ENCODE measurements at places on chromosomes 16 and 17. TPM values are rescaled to one million over a fixed set of nuclear protein-coding genes. Genes with fewer than 3 reads are reported as not detected.

DNA sequence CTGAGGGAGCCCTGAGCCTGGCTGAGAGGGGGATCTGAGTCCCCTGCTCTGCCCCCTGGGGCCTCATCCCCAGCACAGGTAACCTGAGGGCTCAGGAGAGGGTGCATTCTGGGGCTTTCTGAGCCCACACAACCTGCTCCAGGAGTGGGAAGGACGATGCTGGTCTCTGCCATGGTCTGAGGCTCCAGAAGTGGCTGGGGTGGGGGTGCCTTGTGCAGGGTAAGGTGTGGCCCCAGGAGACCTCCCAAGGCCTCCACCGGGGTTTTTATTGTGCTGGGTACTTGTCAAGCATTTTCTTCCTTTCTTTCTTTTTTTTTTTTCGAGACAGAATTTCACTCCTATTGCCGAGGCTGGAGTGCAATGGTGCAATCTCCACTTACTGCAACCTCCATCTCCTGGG, 300 bp downstream of the CTRB1 start:
- no peak for DNase-seq

DNA sequence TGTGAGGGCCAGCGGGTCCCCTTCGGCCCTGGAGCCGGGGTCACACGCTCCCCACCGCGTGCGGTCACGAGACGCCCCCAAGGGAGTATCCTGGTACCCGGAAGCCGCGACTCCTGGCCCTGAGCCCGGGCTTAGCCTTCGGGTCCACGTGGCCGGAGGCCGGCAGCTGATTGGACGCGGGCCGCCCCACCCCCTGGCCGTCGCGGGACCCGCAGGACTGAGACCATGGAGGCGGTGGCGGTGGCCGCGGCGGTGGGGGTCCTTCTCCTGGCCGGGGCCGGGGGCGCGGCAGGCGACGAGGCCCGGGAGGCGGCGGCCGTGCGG, at the start of gene NAGLU:
TSS of gene NAGLU (plus strand) at position 194 of the 324 bp plus-strand sequence. CDS start at position 226, 32 bp downstream.
- DNase-seq: peak; percentile 99

DNA sequence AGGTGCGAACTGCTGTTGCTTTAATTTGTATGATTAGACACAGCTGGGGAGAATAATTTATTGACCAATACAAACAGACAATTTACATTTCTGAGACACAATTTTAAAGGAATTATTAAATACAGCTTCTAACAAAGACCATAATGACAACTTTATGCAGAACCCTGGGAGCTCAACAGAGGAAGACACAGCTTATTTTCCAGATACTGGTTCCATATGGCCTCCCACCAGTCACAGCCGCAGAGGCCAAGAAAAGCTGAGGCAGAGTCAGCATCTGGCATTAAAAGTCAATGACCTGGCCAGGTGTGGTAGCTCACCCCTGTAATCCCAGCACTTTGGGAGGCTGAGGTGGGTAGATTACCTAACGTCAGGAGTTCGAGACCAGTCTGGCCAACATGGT, 66.1 kb upstream of the BCAR1 start:
- no peak for DNase-seq

DNA sequence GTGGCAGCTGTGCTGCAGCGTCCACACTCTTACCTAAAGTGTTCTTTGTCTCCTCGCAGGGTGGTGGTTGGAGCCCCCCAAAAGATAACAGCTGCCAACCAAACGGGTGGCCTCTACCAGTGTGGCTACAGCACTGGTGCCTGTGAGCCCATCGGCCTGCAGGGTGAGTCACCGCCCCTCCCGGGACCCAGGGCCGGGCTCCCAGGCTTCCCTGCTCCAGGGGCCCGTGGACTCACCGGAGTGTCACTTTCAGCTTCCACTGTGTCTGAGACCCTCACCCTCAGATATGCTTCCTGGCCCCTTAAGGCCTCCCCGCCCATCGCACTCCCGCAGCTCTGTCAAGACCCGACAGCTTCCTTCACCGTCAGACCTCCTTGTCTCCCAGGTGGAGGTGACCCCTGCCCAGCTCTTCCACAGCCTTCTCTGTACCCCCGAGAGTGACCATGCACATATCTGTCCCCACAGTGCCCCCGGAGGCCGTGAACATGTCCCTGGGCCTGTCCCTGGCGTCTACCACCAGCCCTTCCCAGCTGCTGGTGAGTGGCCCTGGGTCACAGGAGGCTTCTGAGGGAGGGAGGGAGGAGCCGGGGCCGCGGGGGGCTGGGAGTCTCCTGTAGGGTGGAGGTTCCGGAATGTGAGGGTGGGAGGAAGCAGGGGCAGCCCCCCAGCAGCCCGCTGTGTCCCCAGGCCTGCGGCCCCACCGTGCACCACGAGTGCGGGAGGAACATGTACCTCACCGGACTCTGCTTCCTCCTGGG, 1.8 kb downstream of the ITGAX start:
- no peak for DNase-seq

DNA sequence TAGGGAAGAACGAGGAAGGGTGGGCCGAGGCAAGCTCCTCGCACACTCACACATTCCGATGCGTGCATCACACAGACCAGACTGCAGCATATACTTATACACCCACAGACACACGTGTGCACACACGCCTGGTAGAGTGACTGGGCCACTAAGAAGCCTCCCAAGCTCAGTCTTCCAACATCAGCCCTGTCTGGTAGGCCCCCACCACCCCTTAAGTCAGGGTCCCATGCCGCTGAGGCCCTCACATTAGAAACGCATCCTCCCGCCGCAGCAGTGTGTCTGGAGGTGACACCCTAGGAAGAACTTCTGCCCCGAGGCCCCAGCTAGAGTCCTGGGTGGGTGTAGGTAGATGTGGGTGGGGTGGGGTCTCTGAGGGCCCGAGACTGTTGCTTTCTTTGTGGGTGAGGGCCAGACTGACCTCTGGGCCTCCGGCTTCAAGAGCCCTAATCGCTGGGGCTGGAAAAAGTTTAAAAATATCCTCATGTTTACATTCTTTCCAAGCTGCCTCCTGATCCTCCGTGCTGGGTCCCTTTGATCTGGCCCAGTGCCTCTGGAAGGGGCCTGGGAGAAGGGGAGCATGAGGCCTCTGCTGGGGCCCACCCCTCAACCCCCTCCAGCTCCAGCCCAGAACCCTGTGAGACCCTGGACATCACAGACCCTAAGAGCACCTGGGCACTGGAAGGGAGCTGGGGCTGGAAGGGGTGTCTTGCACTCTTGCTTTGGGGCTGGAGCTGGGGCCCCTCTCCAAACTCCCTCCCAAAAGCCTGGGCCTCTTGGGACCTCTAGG, 13.6 kb downstream of the CDH16 start:
- DNase-seq: no peak

GRCh38 chr16:68917541-68917940, 74.2 kb downstream of the TANGO6 start:
- DNase-seq: no peak

- no peak for DNase-seq
These were observed 61.4 kb downstream of the NFATC3 start for GRCh38 chr16:68146585-68146984.

GRCh38 chr17:49180998-49181635, 29.3 kb downstream of the GNGT2 start:
- DNase-seq: no peak

- no peak for DNase-seq
These were observed 6.1 kb upstream of the KRT10 start for GRCh38 chr17:40828454-40829044.

- DNase-seq: no peak
These were observed 1508.2 kb downstream of the CDH11 start for GRCh38 chr16:63613701-63614100.

DNA sequence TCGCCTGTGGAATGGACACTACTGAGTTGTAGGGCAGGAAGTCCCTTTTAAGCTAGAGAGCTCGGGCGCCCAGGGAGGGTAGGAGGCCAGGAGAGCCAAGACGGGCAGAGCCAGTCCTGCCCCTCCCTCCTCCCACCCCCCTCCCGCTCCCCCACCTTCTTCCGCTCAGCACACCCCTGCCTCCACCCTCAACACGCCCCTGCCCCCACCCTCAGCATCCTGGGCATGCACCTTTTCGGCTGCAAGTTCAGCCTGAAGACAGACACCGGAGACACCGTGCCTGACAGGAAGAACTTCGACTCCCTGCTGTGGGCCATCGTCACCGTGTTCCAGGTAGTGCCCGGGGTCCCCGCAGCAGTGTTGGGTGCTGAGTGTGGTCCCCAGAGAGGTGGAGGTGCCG, 18.3 kb downstream of the TPSG1 start:
- DNase-seq: no peak

GRCh38 chr16:87860553-87861299, 8.6 kb downstream of the SLC7A5 start:
- DNase-seq: no peak

GRCh38 chr17:58136669-58137279, 11.4 kb upstream of the OR4D1 start:
- DNase-seq: no peak

DNA sequence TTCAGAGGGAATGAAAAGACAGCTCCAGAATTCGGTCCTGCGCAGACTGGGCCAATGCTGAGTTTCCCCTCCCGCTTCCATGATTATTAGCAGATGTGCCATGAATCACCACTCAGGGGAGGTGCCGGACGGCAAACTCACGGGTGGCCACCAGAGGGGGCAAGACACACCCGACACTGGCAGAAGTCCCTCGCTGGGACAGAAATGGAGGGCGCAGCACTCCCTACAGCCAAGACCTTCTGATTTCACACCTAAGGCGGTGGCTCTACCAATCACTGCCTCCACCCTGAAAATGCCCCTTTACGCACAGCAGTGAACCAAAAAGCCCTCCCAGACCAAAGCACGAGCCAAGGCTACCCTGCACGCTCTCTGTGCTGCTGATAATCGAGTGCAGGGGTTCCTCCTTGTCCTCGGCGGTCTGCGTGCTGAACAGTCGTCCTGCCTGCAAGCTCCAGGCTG, 26.8 kb downstream of the TRAP1 start:
- DNase-seq: peak; percentile 97

- DNase-seq: no peak
These were observed 68.8 kb downstream of the ITFG1 start for GRCh38 chr16:47392081-47392480.

DNA sequence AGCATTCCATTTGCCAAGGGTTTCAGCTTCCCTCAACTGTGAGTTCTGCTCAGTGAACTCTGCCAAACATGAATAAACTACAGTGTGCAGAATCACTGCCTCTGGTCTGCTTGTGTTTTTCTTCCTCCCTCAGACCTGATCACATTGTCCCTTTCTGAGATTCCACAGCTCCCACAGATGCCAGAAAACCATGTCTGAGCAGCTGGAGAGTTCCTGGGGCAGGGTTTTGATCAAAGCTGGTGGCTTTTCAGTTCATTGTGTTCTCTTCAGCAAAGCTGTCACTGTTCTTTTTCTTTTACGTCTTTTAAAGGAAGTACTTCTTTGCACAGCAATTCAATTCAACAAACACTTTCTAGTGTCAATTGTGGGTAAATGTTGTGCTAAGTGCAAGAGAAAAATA, 555.8 kb downstream of the RBFOX1 start:
- DNase-seq: no peak

DNA sequence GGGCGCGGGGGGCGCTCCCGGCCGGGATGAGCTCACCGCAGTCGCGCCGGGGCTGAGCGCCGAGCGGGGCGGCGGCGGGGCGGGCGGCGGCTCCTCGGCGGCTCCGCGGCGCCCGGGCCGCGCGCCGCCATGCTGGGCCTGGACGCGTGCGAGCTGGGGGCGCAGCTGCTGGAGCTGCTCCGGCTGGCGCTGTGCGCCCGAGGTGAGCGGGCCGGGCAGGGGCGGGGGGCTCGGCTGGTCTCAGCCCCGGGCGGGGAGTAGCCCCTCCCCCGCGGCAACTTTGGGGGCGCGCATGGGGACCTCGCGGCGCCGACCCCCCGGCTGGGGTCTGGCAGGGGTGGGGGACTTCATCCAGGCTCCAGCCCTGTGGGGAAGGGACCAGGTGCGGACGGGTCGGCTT, at the start of gene ARHGDIG:
TSS of gene ARHGDIG (plus strand) at position 40 of the 400 bp plus-strand sequence. CDS start at position 130, 90 bp downstream.
- no peak for DNase-seq

DNA sequence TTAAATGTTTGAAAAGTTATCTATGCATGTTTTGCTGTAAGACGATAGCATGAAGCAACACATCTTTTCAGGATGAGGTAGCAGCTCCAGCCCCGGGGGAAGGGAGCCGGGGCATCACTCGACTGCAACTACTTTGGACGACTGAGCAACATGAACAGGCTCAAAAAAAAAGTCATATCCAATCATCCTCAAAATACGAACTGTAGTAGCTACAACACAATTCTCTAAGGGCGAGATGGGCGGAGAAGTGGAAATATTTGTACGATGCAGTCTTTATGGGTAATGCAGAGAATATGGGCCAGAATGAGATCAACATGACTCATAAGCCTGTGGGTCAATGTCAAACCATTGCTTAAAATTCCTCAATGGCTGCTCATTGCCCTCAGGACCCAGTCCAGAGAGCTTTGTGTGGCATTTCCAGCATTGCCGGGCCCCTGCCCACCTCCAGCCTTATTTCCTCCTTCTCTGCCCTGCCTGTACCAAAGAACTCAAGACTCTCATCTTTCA, 17.7 kb upstream of the SMURF2 start:
- peak; percentile 86 for DNase-seq

- no peak for DNase-seq
These were observed 106.4 kb downstream of the PARN start for GRCh38 chr16:14523632-14524031.

DNA sequence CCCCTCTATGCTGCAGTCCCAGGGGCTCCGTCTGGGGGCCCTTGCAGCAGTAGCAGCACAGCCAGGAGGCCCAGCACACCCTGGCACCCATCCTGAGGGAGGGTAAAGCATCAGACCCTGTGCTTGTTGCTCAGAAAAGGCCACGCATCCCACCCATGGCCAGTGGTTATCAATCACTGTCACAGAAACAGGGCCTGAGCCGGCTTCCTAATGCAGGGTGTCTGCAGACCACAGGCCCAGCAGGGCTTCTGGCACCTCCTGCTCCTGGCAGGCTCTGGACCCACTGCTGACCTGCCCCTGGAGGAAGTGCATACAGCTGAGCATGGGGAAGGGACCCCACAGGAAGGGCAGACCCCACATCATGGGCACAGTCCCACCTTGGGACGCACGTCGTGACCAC, 26.9 kb upstream of the CDH15 start:
- DNase-seq: peak; percentile 38

GRCh38 chr17:8190506-8190905, 526 bp upstream of the BORCS6 start:
- no peak for DNase-seq

- no peak for DNase-seq
These were observed 538.3 kb downstream of the NPIPA7 start for GRCh38 chr16:16917191-16917785.

- DNase-seq: no peak
These were observed 56.1 kb downstream of the TNRC6C start for GRCh38 chr17:78014646-78015045.

The SGSH gene
- total RNA-seq: 34.0 TPM

The ATP2C2 gene
- total RNA-seq: 0.19 TPM

The MMP2 gene
- 826 TPM for total RNA-seq

The TBX4 gene
- 0.24 TPM for total RNA-seq

The OR1F1 gene
- not detected for total RNA-seq

The ZNF75A gene
- total RNA-seq: 17.5 TPM

The PDXDC1 gene
- total RNA-seq: 63.9 TPM

The CLEC18B gene
- total RNA-seq: 0.52 TPM

The SRCAP gene
- 44.9 TPM for total RNA-seq

The CSF3 gene
- total RNA-seq: 0.69 TPM

The NEUROD2 gene
- not detected for total RNA-seq

The HLF gene
- 6.6 TPM for total RNA-seq

The APOBR gene
- 2.1 TPM for total RNA-seq
